ENCODE measurements at places on chromosomes 1 and 21. TPM values are rescaled to one million over a fixed set of nuclear protein-coding genes. Genes with fewer than 3 reads are reported as not detected.

CELA2B gene
- not detected for total RNA-seq

RHCE gene
- total RNA-seq: 2.2 TPM

EVI5 gene
- total RNA-seq: 45.0 TPM

MYOM3 gene
- total RNA-seq: 0.13 TPM

AZIN2 gene
- total RNA-seq: 40.2 TPM

GRCh38 chr1:40760984-40761383 is 22.6 kb upstream of the KCNQ4 start:
- DNase-seq: no peak

DNA sequence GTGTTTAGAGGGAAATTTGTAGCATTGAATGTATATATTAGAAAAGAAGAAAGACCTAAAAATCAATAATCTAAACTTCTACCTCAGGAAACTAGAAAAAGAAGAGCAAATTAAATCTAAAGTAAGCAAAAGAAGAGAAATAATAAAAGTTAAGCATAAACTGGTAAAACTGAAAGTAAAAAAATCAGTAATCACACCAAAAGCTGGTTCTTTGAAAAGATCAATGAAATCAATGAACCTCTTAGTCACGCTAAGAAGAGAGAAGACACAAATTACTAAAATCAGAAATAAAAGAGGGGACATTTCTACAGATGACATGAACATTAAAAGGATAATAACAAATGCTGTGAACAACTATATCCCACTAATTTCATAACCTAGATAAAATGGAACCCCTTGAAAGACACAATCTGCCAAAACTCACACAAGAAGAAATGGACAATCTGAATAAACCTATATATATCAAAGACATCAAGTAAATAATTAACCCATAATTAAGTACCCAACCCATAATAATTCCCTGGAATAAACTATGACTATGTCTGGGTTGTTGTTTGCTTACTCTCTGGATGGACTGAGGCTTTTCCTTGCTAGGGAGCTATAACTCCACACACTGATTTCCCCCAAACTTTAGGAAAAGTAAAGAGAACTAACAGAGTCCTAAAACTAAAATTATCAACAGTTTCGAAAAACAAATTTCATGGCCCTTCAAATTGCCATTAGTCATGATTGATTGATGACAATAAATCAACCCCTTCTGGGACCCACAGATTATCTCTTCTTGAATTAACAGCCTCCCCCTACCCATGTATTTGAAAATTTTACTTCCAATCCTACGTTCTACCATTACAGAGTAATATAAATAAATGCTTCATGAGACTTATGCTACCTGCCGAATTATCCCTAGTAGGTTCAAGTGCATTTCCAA is 2.8 kb upstream of the CDC73 start:
- DNase-seq: no peak

DNA sequence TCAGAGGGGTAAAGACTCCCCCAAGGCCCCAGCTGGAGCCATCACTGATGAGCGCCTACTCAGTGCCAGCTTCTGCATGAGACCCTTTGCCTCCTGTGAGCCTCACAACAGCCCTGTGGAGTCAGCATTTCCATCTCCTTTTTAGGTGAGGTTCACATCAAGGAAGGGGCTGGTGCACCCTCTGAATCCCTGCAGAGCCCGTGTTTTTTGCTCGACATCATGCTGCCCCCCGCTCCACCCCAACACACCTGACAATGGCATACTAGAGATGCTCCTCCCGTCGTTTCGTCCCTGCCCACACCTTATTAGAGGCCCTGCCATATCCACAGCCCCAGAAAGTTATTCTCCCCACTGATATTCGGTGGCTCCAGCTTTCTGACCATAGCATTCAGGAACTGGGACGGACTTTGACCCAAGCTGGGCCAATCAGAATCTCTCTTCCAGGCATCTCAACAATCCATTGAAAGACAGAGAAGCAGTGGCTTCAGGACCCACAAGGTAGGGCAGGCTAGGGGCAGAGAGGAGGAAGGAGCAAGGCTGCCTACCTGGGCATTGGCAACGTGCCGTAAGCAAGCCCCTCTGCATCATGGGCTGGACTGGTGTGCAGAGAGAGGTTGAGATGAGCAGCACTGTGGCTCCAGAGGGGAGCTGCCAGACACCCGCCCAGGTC is 32.7 kb downstream of the EPHA10 start:
- DNase-seq: no peak

DNA sequence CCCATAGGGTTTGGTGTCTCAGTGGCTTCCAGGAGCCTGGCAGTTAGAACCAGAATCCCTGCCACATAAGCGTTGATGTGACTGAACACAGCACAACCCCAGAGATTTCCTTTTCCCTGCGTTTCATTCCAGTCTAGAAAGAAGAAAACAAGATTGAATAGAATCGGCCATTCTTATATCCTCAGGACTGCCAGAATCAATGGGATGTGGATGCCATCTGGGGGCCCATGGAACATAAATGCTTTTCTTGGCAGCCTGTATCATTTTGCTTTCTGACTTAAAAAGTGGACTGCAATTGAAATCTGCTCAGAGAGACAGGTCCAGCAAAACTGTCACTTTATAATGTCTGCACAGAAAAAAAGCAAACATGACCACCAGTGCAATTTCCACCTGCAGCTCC is 80.3 kb downstream of the DISC1 start:
- DNase-seq: no peak

GRCh38 chr1:199878823-199879222 is 148.7 kb upstream of the NR5A2 start:
- DNase-seq: no peak

- DNase-seq: no peak
Measured at GRCh38 chr21:24895885-24896734, 711.2 kb downstream of the MRPL39 start.

DNA sequence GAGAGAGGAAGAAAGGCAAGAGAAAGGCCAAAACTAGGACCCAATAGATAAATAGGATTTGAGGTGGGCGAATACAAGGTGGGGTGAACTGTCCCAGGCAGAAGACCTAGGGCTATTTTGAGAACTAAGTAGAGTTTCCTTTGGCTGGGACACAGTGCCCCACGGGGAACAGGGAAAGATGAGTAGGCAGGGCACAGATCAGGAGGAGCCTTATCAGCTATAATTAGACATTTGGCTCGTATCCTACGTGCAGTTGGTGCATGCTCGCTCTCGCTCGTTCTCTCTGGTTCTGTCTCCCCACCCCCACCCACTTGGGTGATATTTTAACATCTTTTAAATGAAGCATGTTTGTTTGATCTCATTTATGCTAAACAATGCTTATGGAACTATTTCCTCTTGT is 235.0 kb upstream of the JUN start:
- no peak for DNase-seq

GRCh38 chr21:25385911-25386474 is 221.3 kb downstream of the MRPL39 start:
- DNase-seq: no peak

DNA sequence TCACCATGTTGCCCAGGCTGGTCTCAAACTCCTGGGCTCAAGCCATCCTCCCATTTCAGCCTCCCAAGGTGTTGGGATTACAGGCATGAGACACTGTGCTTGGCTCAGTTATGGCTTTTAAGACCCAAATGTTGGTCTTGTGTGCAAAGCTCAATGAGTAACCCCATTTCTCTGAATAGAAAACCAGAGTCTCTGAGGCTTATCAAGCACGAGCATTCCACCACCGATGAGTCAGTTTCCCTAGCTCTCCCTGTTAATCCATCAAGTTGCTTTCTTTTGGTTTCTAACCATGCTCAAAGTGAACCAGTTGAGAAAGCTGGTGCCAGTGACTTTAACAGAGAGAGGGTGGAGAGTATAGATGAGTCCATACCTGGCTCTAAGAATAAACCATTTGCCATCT is 350.9 kb upstream of the ADGRL2 start:
- DNase-seq: no peak

DNA sequence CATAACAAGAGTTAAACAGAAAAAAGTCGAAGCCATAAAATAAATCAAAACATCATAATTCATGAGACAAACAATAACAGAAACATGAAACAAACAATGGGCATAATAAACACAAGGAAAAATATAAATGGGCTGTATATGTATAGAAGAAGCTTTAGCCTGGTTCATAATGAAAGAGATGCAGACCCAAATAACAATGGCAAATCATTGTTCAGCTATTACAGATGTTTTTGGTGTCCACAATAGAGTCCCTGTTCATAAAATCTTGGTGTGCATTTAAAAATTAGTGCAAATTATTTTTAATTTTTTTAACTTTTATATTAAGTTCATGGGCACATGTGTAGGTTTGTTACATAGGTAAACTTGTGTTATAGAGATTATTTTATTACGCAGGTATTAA is 1185.9 kb upstream of the B3GALT2 start:
- no peak for DNase-seq

GRCh38 chr1:89760496-89760895 is 60.3 kb upstream of the LRRC8D start:
- DNase-seq: no peak

- no peak for DNase-seq
Measured at GRCh38 chr1:225426395-225427234, 1.2 kb downstream of the LBR start.
